ENCODE measurements at places on chromosomes 7 and 10.

DNA sequence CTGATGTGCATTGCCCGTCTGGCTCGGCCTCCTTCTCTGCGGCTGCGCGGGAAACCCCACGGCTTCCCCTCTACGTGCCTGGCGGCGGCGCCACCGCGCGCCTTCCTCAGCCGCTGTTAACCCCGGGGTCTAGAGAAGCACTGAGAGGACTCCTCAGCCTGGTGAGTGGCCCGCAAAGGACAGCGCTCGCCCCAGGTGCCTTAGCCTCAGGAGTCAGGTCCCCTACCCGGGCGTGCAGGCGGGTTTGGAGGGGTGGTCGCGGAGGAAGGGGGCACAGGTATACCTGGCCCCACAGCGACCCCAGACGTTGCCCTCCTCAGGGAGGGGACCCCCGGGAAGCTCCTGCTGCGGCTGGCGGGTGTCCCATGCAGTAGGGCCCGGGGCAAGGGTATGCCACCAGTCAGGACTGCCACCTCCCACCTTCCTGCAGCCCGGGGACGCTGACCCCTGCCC, 51.0 kb downstream of the ARL5B start:
- DNase-seq: no peak

DNA sequence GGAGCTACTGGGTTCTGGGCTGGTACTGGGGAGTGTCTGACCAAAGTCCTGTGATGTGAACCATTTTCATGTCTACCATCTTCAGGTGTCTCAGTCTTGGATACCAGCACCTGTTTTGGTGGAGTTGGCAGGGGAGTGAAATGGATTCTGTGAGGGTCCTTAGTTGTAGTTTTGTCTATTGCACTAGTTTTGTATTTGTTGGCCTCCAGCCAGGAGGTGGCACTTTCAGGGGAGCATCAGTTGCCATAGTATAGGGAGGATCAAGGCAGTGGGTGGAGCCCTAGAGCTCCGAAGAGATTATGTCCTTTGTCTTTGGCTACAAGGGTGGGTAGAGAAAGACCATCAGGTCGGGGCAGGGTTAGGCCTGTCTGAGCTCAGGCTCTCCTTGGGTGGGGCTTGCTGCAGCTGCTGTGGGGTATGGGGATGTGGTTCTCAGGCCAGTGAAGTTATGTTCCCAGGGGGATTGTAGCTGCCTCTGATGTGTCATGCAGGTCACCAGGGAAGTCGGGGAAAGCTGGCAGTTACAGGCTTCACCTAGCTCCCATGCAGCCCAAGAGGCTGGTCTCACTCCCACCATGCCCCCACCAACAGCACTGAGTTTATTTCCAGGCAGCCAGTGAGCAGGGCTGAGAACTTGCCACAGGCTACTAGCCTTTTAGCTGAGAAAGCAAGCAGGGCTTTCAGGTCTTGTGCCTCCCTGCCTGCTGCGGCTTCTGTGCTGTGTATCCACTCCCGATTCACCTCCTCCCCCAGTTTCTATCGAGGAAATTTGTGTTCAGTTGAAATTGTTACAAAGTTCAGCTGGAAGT, 153.1 kb downstream of the ZNF365 start:
- no peak for DNase-seq

- no peak for DNase-seq
Measured at GRCh38 chr7:133077394-133077793, 4.5 kb downstream of the CHCHD3 start.

DNA sequence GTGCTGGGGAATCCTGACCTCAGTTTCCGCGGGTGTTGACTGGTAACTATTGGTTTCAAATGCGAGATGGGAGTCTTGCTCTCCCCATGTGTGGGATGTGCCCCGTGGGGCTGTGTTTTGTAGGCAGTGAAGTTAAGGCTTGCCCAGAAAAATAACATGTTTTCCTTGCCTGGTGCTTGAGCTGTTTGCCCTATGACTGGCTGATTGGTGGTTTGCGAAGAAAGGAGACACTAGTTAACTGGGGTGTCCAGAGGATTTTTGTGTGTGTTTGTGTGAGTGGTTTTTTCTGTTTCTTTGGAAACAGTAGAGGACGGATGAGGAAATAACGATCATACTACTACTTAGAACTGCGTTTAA, 61.9 kb downstream of the CREB5 start:
- DNase-seq: no peak

- no peak for DNase-seq
Measured at GRCh38 chr10:5551531-5552375, 27.0 kb downstream of the CALML3 start.

GRCh38 chr10:25492040-25492439, 317.2 kb downstream of the GPR158 start:
- no peak for DNase-seq

DNA sequence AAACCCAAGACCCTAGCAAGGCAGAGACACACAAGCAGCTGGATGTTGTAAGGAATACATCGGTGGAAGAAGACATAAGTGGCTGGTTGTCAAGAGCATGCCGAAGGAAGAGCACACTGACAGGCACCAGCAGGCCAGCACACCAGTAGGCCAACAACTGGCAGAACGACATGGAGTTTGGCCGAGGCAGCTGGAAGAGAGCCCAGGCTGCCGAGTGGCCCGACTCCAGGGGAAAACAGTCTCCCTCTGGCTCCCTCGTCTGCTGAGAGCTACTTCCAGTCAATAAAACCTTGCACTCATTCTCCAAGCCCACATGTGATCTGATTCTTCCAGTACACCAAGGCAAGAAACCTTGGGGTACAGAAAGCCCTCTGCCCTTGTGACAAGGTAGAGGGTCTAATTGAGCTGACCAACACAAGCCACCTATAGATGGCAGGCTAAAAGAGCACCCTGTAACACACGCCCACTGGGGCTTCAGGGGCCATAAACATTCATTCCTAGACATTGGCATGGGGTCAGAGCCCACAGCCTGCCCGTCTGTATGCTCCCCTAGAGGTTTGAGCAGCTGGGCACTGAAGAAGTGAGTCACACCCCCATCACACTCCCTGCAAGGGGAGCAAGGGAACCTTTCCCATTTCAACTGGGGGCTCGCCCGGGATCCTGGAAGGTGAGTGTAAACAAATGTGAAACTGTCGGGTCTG, 14.7 kb upstream of the TNS3 start:
- no peak for DNase-seq

- no peak for DNase-seq
Measured at GRCh38 chr7:92661651-92662050, 71.5 kb upstream of the FAM133B start.

DNA sequence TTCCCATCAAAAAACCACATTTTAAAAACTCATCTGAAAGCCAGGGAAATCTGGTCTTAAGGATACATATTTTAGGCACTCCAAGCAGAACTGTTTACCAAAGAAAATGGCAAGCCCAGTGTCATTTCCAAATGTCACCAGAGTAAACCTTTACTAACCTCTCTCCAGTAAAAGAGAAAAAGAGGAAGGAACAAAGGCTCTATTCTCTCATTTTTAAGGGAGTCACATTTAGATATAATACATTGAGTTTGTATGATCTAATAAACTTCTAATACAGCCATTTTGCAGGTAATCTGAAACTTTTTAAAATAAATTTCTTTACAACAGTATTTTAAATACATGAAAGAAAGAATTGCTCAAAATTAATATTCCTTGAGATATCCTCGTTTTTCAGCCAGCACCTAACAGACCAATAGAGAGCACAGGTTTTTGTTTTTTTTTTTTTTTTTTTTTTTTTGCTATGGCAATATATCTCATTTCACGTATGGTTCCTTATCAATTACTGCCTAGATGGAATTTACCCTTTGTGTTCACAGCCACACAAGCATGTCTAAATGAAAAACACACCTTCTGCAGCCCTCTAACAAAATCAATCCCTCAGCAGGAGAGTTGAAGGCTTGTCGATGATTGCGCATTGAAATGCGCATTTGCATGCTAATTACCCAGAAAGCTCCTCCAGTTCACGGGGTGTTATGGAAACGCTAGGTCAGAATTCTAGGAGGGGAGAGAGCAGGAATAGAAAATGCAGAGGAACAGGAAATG, 39.8 kb upstream of the MSRB2 start:
- no peak for DNase-seq

DNA sequence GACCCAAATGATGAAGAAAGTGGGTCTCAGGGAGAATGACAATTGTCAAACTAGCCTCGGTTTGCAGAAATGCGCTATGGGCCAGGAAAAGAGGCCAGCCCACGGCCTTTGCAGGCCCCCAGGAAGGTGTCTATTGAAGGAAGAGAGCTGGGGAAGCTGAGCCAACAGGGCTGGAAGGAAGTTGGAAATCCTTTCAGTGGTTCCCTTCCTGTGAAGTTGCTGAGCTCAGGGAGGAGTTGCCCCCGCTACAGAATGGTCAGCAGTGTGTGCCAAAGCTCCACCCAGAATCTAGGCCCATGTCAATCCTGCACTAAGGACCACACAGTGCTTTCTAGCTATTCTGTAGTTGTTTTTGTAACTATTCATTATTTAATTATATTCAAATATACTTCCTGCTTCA, 91.6 kb upstream of the ANLN start:
- no peak for DNase-seq

DNA sequence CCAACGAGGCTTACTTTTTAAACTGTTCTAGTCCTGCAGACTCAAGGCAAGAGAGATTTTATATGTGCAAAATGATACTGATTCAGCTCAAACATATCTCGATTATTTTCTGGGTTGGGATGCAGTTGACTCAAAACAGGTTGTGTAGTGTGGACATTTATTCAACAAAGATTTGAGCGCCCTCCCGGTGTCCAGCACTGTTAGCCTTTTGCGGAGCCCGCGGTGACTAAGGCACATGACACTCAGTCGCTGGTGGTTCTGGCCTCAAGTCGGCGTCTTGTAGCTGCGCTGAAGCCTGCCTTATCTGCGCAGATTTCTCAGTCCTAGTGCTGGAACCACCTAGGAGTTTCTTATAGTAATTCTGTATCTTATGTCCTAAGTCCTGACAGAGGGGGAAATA, 938 bp upstream of the CADPS2 start:
- peak; percentile 73 for DNase-seq

GRCh38 chr10:122510326-122510725, 49.0 kb downstream of the HTRA1 start:
- DNase-seq: no peak

DNA sequence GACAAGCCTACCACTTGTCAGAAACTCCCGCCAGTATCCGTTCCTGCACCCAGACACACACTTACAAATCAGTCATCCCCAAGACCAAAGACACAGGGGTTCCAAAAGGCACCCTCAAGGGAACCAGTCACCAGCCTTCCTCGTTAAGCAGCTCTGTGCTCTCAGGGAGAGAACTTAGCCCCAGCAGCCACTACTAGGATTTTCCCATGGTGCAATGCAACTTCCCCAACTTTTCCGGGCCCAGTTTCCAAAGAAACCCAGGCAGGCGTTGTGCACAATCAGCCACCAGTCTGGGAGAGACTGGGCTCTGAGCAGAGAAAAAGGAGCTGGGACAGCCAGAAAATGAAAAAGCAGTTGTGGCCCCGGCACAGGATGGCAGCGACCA, 1.2 kb downstream of the DLG5 start:
- no peak for DNase-seq

- no peak for DNase-seq
Measured at GRCh38 chr10:96275685-96276418, 4.5 kb upstream of the BLNK start.
